ENCODE measurements at places on chromosomes 2 and 18. TPM values are rescaled to one million over a fixed set of nuclear protein-coding genes. Genes with fewer than 3 reads are reported as not detected.

- no peak for DNase-seq
These were observed 270.9 kb downstream of the CYP26B1 start for GRCh38 chr2:71876542-71877451.

- DNase-seq: peak; percentile 14
These were observed 16.2 kb upstream of the SCG2 start for GRCh38 chr2:223618172-223619035.

DNA sequence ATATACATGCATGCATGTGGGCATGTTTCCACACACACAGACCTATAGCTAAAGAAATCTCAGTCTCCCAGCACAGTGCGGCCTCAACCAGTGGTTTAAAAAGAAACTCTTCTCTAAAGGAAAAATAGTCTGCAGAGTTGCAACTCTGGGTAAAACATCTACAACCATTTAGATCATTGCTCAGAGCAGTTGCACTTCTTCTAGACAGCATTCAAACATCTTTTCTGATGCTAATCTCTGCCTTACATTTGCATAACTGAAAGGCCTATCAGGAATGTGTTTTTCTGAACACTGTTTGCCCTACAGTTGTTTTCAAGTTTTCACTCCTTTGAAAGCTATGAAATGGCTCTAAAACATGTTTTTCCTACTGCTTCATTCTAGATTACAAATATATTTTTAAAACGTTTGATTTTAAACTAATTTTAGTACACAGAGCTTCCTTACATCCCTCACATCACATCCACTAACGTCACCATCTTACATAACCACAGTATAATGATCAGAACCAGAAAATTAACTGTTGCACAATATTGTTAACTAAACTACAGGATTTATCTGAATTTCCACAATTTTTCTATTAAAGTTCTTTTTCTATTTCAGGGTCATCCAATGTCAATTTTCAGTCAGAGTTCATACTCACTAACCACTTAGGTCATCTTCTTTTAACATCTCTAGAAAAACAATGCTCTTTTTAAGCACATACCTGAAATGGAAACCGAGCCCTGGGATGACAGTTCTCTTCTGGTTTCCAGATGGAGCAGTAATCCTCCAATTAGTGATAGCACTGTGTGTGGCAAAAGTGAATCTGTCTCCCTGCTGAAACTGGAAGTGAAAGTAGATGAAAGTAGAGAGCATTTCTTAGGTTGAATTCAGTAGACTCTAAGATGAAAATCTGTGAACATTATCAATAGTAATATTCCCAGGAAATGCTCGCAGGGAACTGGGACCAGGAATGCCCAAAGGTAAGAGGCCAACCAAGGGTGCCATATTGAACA, 501.6 kb upstream of the GCFC2 start:
- no peak for DNase-seq

- DNase-seq: no peak
These were observed 1955.0 kb upstream of the LRRTM1 start for GRCh38 chr2:82259551-82259950.

GRCh38 chr18:11458447-11458846, 150.9 kb upstream of the SLC35G4 start:
- DNase-seq: no peak

DNA sequence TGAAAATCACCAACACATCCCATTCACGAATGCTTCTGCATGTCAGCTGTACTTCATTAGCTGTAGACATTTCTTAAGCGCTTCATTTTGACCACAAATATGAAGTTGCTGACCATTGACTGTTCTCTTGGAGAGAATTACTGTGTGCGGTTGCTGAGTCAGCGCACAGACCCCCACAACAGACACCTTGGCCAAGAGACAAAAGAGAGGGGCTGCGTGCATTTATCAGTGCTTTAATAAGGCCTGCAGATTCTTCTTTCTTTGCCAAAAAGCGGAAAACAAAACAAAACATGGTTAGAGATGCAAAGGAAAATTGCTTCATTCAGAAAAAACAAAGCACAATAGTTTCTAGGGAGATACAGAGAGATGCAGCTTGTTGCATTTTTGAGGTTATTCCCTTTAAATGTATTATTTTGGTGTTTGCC, 174.7 kb downstream of the ACKR3 start:
- DNase-seq: peak; percentile 74

DNA sequence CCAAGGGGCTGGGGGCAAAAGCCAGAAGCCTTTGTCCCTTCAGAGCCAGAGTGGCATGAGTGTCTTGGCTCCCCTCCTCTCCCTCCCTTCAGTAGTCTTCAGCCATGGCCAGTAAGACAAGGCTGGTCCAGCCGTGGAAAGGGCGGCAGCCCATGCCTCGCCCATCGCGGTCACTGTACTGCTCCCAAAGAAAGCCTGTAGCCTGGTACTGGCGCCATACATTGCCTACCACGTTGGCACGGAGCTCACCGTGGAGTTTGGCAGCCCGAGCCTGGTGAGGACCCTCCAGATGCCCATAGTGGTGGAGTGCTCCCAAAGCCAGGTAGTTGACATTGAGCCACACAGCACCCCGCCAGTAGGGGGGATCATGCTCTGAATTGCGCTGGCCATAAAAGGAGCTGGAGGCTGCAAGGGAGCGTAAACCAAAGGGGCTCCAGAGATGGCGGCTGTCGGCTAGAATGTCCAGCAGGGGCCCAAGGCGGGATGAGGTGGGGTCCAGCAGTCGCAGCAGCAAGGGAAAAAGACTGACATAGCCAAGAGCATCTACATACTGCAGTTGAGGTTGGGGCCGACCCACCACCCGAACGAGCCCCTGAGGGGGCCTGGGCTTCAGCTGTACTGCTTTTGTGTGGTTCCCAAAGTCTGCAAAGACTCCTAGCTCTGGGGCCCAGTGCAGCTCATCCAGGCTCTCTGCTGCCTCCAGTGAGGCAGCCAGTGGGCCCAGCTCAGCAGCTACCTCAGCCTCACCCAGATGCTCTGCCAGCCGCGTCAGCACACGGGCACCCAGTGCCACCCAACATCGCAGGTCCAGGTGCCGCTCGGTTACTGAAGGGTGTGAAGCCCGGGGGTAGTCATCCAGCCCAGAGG, 3.2 kb downstream of the WBP1 start:
- no peak for DNase-seq

DNA sequence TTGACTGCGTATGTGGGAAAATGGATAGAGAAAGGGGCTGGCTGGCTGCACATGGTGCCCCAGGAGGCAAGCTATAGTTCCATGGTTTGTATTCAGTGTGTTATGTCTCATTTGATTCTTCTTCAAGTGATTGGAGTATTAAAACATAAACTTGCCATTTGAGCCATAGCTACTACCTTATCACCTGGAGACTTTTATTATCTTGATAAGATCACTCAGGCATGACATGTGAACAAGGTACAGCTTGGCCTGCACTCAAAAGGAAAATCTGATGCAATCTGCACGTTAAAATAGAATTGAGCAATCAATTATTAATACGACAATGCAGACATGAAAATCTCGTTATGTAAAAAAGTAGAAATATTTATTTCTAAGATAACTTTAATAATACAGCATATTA, 116.9 kb downstream of the RND3 start:
- no peak for DNase-seq

DNA sequence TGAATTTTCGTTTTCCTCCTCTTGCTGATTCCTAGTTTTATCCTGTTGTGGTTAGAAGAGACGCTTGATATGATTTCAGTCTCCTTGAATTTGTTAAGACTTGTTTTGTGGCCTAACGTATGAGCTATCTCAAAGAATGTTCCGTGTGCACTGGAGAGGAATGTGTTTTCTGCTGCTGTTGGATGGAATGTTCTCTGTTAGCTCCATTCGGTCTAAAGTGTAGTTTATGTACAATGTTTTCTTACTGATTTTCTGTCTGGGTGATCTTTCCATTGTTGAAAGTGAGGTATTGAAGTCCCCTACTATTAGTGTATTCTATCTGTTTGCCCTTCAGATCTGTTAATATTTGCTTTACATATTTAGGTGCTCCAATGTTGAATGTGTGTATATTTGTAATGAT, 25.9 kb downstream of the COLEC11 start:
- DNase-seq: no peak

- DNase-seq: no peak
These were observed 38.2 kb downstream of the TPO start for GRCh38 chr2:1451422-1451821.

DNA sequence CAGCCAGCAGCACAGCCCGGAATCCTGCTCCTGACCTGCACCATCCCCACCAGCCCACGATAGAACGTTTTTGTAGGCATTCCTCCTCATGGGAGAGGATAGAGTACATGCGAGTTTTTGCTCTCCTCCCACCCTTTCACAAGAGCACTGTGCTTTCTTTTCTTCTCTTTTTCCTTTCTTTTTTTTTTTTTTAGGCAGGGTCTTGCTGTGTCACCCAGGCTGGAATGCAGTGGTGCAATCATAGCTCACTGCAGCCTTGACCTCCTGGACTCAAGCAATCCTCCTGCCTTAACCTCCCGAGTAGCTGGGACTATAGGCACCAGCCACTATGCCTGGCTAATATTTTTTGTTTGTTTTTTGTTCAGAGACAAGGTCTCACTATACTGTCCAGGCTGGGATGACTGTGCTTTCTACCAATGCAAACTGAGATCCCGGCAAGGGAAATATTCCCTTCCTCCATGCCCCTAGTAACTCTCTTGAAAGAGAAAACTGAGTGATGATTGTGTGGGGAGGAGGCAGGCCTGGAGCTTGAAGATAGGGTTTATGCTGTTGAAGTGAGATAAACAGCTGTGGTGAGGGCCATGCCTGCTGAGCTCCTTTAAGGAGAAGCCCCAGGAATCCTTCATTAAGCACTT, 82.6 kb upstream of the TXNDC2 start:
- DNase-seq: no peak

DNA sequence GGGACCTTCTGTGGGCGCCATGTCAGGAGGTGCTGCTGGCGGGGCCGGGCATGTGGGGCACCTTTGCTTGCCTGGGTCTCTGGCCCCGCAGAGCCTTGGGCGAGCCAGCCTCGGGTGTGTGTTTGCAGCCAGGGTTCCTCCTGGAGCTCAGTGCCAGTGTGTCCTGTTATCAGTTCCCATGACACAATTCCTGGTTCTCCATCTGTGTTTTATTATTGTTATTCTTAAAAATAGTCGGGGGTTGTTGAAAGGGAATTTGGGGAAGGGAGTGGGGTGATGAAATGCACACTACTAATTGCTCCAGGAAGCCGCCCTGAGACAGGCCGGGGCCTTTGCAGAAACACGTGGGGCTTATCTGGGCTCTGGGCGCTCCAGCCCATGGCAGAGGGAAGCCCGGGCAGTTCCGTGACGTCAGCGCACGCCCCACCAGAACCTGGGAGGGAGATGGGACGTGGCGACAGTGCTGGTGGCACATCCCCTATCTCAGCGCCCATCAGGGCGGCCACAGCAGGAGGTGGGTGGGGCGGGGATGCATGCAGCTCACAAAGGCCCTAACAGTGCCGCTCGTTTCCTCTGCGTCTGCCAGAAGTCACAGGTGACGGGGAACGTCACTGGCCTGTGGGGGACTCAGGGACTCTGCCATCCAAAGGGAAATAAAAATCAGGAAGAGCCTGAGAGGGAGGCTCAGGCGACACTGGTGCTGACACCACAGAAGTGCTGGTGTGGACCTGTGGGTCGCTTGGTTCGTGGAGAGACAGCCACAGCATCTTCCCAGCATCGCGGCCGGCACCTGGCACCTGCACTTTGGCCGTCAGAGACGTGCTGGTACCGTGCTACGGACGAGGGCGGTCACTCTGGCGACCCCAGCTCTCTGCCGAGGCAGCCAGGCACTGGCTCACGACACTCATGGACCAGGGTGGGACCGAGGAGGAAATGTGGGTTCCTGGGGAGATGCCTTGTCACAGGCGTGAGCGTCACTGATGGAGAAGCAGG, 131.0 kb downstream of the NFATC1 start:
- no peak for DNase-seq

DNA sequence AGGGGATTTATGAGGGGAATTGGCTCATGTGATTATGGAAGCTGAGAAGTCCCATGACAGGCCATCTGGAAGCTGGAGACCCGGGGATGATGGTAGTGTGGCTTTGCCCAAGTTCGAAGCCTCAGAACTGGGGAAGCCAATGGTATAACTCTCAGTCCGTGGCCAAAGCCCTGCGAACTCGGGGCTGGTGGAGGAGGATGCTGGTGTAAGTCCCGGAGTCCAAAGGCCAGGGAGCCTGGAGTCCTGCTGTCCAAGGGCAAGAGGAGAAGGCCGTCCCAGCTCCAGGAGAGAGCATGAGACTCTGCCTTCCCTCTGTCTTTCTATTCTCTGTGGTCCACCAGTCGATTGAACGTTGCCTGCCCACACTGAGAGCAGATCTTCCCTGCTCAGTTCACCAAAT, 43.2 kb upstream of the CABLES1 start:
- no peak for DNase-seq

DNA sequence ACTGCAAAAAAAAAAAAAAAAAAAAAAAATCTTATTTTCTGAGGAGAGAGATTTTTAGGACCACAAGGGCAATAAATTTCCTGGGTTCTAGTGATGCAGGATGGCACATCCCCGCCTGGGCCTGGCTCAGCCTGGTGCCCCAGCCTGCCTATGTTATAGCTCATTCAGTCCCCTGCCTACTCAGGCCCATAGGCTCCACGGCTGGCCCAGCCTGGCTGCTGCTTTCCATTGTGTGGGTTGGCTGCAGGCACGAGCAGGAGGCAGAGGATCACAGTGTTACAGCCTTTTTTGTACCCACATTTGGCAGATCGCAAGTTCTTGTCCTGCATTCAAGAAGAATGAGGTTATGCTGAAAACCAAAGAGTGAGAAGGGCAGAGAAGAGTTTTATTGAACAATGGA, 2.8 kb upstream of the SULT6B1 start:
- DNase-seq: no peak

GRCh38 chr18:58496937-58497336, 132.0 kb downstream of the ALPK2 start:
- no peak for DNase-seq

DNA sequence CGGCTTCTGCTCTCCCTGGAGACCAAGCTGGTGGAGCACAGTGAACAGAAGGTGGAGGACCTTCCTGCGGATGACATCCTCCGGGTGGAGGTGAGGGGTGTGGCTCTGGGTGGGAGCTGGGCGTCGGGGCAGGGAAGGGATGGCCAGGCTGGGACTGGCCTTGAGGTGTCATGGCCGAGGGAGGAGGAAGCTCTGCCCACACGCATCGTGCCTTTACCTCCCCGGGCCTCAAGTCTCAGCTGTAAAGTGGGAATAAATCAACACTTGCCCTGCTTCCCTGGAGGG, 98.2 kb downstream of the DYSF start:
- DNase-seq: no peak

DNA sequence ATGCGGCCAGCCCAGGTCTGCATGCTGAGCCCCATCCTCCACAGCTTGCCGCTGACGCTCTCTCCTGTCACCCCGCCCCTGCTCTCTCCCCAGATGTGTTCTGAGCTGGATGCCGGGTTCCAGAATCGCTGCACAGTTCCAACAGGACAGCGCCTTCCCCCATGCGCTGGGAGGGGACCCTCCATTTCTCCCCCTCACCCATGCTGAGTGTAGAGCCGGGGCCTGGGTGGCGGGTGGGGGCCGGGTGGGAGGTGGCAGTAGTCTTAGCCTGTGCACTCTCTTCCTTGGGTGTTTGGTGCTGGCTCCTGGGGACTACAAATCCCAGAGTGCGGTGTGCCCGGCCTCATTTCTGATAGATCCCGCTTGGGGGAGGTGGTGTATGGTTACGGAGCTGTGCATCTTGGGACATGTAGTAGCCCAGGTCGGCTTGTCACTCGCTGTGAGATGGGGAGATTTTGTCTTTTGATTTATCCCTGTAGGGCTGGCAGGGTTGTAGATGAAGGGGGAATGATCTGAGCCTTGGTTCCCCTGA, 6.8 kb downstream of the DNAJB2 start:
- peak; percentile 34 for DNase-seq

The MITD1 gene
- 34.9 TPM for polyA plus RNA-seq

The AKAIN1 gene
- not detected for polyA plus RNA-seq

The CDK15 gene
- polyA plus RNA-seq: 0.12 TPM

The ST8SIA5 gene
- 0.08 TPM for polyA plus RNA-seq

The SRD5A2 gene
- 0.35 TPM for polyA plus RNA-seq
